ENCODE measurements at places on chromosomes 2 and 18. TPM values are rescaled to one million over a fixed set of nuclear protein-coding genes. Genes with fewer than 3 reads are reported as not detected.

- DNase-seq, result no peak
Observed at GRCh38 chr2:9914384-9915065, 37.0 kb upstream of the GRHL1 start.

DNA sequence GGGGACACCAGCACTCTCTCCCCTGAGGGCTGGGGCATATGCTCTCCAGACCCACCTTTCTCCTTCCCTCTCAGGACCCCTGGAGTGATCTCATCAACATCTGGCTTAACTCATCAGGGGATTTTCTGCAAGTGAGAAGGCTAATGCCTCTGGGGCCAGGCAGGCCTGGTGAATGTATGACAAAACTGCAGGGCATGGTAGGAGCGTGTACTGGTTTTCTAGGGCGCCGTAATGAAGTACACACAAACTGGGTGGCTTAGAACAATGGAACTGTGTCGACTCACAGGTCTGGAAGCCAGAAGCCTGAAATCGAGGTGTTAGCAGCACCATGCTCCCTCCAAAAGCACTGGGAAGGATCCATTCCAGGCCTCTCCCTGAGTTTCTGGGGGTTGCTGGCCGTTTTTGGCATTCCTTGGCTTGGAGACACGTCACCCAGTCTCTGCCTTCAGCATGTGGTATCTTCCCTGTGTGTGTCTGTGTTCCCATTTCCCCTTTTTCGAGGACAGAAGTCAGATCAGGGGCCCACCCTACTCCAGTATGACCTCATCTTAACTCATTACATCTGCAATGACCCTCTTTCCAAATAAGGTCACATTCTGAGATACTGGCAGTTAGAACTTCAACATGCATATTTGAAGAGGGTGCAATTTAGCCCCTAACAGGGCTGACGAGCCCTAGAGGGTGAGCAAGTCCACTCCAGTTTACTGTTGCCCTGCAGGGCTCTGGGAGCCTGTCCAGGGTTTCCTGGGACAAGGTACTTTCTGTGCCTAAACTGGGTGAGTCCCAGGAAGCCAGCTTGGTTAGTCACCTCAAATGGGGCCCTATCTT is 45.5 kb upstream of the CAB39 start:
- no peak for DNase-seq

GRCh38 chr18:61894751-61895524 is 2.1 kb upstream of the RNF152 start:
- DNase-seq, result no peak

GRCh38 chr2:44573996-44574395 is 212.2 kb downstream of the CAMKMT start:
- no peak for DNase-seq

- DNase-seq, result no peak
Observed at GRCh38 chr2:143823296-143823695, 694.1 kb downstream of the ARHGAP15 start.

DNA sequence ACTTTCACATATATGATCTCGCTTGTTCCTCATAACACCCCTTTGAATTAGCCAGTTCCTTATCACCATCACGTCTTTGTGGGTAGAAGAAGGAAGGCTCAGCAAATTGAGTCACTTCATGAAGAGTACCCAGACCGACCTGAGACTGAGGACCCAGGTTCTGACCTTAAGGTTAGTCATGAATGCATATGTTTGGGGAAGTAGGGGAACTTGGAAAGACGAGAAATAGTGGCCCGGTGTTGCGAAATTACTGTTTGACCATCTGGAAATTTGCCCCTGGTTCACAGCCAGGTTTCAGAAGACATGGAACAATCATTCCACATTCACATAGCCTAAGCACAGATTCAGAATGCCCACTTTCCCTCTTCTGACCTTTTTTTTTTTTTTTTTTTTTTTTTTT is 59.8 kb downstream of the MEIS1 start:
- DNase-seq, result no peak

DNA sequence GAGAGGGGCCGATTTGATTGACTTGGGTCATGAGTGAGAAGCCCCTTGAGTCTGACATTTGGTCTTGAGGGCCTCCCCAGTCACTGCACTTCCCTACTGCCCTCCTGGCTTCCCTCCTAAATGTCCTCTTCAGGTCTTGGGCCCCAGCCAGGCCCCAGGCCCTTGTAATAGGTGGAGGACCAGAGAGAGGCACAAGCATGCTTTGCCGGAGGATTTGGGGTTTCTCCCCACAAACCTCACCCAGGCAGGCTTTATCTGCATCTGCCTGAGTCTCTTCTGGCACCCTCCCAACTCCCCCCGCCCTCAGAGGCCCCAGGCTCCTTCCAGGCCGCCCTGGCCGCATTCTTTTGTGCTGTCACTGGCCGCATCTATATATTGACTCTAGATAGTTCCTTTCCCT is 270.7 kb downstream of the HAUS1 start:
- no peak for DNase-seq

GRCh38 chr2:176125772-176126054 is 3.2 kb downstream of the HOXD9 start:
- no peak for DNase-seq

- DNase-seq, result no peak
Observed at GRCh38 chr18:68713131-68713530, 1.8 kb downstream of the TMX3 start.

Gene SP5
- total RNA-seq, result 0.32 TPM

Gene DSC2
- total RNA-seq, result not detected

Gene CNGA3
- not detected for total RNA-seq

Gene LAMA1
- total RNA-seq, result not detected

Gene PSD4
- 313 TPM for total RNA-seq
